ENCODE measurements at places on chromosomes 1 and 21. TPM values are rescaled to one million over a fixed set of nuclear protein-coding genes. Genes with fewer than 3 reads are reported as not detected.

TTC39A gene
- 0.26 TPM for total RNA-seq

PPOX gene
- 10.9 TPM for total RNA-seq

ITLN2 gene
- not detected for total RNA-seq

ABCA4 gene
- 0.52 TPM for total RNA-seq

TFAP2E gene
- total RNA-seq, result 0.16 TPM

OLIG2 gene
- not detected for total RNA-seq

PATJ gene
- 2.5 TPM for total RNA-seq

SH3D21 gene
- 4.9 TPM for total RNA-seq

LRRC8B gene
- 5.8 TPM for total RNA-seq

KCNA3 gene
- 0.64 TPM for total RNA-seq

CDC42 gene
- 319 TPM for total RNA-seq

GPR37L1 gene
- total RNA-seq, result not detected

KLHDC7A gene
- total RNA-seq, result not detected

OTUD7B gene
- 8.8 TPM for total RNA-seq

ARHGEF16 gene
- 1.2 TPM for total RNA-seq

RNASEL gene
- total RNA-seq, result 2.6 TPM

PDC gene
- not detected for total RNA-seq

S100A12 gene
- total RNA-seq, result not detected

FCN3 gene
- total RNA-seq, result not detected

PGLYRP4 gene
- total RNA-seq, result not detected

APOBEC4 gene
- total RNA-seq, result not detected

TMEM54 gene
- 113 TPM for total RNA-seq

BCL10 gene
- total RNA-seq, result 26.7 TPM

TEDDM1 gene
- total RNA-seq, result not detected

RNU1-1 gene
- under 0.01 TPM for total RNA-seq

CD52 gene
- not detected for total RNA-seq

LAPTM5 gene
- 3.7 TPM for total RNA-seq

WDR64 gene
- not detected for total RNA-seq

ZNF683 gene
- total RNA-seq, result not detected

OR10J1 gene
- not detected for total RNA-seq

C1orf185 gene
- total RNA-seq, result not detected

TMEM269 gene
- total RNA-seq, result not detected

BTBD19 gene
- total RNA-seq, result 11.3 TPM

SPATA46 gene
- total RNA-seq, result not detected

UCK2 gene
- 90.6 TPM for total RNA-seq

AKT3 gene
- 21.2 TPM for total RNA-seq

SYT6 gene
- total RNA-seq, result not detected

APCS gene
- not detected for total RNA-seq

TTLL7 gene
- total RNA-seq, result 5.6 TPM

GJA8 gene
- total RNA-seq, result not detected

TARBP1 gene
- 7.5 TPM for total RNA-seq

CLEC20A gene
- total RNA-seq, result not detected

HCN3 gene
- total RNA-seq, result 0.26 TPM

PROX1 gene
- 0.32 TPM for total RNA-seq

TESK2 gene
- total RNA-seq, result 1.6 TPM

SIM2 gene
- total RNA-seq, result 0.91 TPM

FCRL4 gene
- total RNA-seq, result not detected

SYT2 gene
- not detected for total RNA-seq

BATF3 gene
- 3.9 TPM for total RNA-seq

FABP3 gene
- not detected for total RNA-seq

RXRG gene
- under 0.01 TPM for total RNA-seq

MYOCOS gene
- total RNA-seq, result not detected

SSR2 gene
- 558 TPM for total RNA-seq

GUCA2B gene
- not detected for total RNA-seq

BSDC1 gene
- 53.8 TPM for total RNA-seq

RCSD1 gene
- total RNA-seq, result 0.39 TPM

LORICRIN gene
- total RNA-seq, result not detected

KRTAP19-1 gene
- total RNA-seq, result not detected

Measured in epithelial cell of alveolus of lung (primary cell).